ENCODE measurements at places on chromosomes 7 and 10. TPM values are rescaled to one million over a fixed set of nuclear protein-coding genes. Genes with fewer than 3 reads are reported as not detected.
A peak's percentile ranks its signal among the peaks of the same experiment; 100 is the strongest.

ACSL5 gene
- 15.6 TPM for polyA plus RNA-seq

DNA sequence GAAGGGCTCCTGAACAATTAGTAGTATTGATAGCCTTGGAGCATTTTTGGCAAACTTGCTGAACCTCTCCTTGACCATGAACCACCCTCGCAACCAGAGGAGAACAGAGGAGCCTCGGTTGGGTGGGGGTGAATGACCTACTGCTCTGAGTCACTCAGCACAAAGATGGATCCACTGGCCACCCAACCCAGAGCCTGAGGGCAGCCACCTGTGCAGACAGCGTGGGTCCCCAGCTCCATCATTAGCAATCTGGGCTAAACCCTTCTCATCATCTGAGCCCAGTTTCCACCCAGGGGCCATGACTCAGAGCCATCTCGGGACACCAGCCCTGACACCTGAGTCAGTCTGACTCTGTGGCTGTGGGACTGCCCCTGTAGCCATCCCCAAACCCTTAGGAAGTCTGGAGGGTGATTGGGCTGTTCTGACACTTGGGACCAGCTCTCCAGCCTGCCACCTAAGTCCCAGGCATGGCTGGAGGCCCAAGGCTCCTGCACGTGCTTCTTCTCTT is 171.8 kb upstream of the GPR26 start:
- H3K4me3 ChIP-seq: no peak overlapping the region
- H3K27ac ChIP-seq: no peak overlapping the region
- no peaks in the 10 kb centered on the region for H3K36me3 ChIP-seq
- H3K4me1 ChIP-seq: no peaks in the 10 kb centered on the region
- DNase-seq: no peak

DNA sequence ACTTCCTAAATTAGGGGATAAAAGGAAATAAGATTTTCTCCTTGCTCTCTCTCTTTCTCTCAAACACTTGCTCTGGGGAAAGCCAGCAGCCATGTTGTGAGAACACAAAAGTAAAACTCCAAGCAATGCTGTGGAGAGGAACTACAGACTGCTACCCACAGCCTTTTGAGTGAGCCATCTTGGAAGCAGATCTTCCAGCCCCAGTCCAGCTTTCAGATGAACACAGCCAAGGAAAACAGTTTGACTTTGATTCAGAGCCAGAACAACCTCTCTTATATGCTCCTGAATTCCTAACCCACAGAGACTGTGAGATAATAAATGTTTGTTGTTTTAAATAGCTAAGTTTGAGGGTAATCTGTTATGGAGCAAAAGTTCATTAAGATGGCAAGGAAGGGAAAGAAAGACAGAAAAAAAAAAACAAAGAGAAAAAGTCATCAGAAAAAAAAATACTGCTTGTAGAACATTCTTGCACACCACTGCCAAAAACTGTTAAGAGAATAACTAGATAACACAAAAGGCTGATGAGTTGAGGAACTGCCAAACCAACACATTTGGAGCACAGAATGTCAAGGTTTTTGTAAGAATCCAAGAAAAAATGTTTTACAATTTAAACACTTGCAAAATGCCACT is 20.9 kb upstream of the PRKAR2B start:
- no peaks in the 10 kb centered on the region for H3K27me3 ChIP-seq
- H3K27ac ChIP-seq: no peak overlapping the region
- no peaks in the 10 kb centered on the region for H3K36me3 ChIP-seq
- DNase-seq: no peak
- no peaks in the 10 kb centered on the region for H3K4me1 ChIP-seq
- H3K4me3 ChIP-seq: no peak overlapping the region

DNA sequence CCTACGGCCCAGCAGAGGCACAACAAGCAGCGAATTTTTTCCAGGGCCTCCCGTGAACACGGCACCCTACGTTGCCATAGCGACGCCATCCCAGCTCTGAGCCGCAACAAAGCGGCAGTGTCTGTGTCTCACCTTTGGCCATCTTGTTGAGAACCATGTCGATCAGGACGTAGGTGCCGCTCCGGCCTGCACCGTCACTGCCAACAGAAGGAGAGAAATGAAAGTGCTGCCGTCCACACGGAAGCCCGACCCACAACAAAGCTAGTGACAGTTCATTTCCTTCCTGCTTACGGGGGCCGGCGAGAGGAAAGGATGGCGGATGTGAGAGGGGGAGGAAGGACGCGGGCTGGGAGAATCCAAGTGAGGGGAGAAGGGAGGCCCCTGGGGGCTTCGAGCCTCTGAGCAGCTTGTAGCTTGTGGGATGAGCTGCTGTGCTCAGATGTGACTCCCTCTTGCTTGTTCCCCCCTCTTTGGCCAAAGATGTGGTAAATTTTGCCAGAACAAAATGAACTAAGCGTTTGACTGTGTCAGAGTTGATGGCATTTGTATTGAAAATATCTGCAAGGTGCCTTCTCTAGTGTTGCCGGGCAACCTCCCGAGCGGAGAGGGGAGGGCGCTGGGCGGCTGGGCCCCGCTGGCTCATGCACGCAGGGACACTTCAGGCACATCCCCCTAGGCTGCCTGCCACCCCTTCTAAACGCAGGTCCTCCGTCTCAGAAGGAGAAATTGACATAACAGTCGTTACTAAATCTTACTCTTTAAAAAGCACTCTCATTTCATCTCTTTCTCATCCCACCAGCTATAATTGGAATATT is 232.2 kb downstream of the DNAJB6 start:
- H3K4me1 ChIP-seq: peaks cover 5% of the 10 kb centered on the region
- no peaks in the 10 kb centered on the region for H3K27me3 ChIP-seq
- peak; percentile 77 for DNase-seq
- peak overlapping the region; percentile 44 for H3K4me3 ChIP-seq

- peaks cover 21% of the 10 kb centered on the region for H3K27me3 ChIP-seq
- no peaks in the 10 kb centered on the region for H3K36me3 ChIP-seq
- H3K4me1 ChIP-seq: peaks cover 49% of the 10 kb centered on the region
- no peak for DNase-seq
Measured at GRCh38 chr7:140637400-140637799, 3.2 kb downstream of the DENND2A start.
